Ovary (tissue), 10 donors: ENCODE measurements at places on chromosomes 12 and 14.
A peak's percentile ranks its signal among the peaks of the same experiment; 100 is the strongest.

GRCh38 chr14:103762541-103762940 lies 46.9 kb downstream of the ZFYVE21 start:
- no peak for DNase-seq
- no peak overlapping the region for H3K4me3 ChIP-seq
- H3K27me3 ChIP-seq = no peaks in the 10 kb centered on the region
- no peaks in the 10 kb centered on the region for H3K36me3 ChIP-seq

DNA sequence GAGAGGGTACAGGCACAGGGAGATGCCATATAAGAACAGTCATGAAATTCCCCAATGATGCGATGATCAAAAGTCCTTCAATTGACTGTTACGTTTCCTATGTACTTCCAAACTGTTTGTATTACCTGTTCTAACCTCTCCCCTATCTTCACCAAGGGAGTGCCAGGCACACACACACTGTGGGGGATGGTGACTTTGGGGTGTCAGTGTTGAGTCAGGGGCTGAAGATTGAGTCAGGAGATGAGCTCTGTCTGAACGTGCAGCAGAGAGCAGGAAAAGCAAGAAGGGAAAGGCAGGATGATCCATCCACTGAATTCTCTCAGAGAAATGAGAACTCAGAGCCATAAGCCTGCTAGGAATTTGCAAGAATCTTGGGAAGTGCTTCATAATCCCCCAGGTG lies 153.4 kb downstream of the EFCAB11 start:
- no peaks in the 10 kb centered on the region for H3K4me1 ChIP-seq
- no peak for DNase-seq
- H3K4me3 ChIP-seq = no peak overlapping the region
- H3K27ac ChIP-seq = no peak overlapping the region
- H3K27me3 ChIP-seq = no peaks in the 10 kb centered on the region
- no peaks in the 10 kb centered on the region for H3K36me3 ChIP-seq

DNA sequence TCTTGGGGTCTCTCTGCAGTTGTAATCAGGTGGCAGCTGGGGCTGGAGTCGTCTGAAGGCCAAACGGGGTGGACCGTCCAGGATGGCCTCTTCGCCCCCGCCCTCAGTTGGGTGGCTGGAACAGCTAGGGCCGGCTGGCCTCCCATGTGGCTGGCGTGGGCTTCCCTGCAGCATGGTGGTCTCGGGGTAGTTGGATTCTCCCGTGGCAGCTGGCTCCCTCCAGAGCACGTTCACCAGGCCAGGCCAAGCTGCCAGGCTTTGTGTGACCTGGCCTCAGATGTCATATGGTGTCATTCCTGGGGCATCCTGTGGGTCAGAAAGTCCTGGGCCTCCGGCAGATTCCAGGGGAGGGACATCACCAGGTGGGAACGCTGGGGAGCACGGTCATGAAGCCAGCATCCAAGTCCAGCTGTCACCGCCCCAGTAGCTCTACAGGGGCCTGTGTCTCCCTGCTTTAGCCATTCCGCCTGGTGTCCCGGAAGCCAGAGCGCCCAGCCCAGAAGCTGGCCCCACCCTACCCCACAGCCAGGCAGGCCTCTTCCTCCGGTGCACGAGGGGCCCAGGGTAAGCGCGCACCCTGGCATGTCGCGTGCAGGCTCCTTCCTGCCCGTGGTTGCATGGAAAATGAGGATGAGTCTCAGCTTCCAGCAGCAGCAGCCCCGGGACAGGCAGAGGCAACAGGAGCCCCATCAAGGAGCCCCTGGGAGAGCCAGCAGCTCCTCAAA lies 1.3 kb upstream of the NUDT14 start:
- no peak overlapping the region for H3K4me3 ChIP-seq
- no peak for DNase-seq
- H3K36me3 ChIP-seq = no peaks in the 10 kb centered on the region
- H3K27ac ChIP-seq = no peak overlapping the region
- peaks cover 2% of the 10 kb centered on the region for H3K4me1 ChIP-seq

- no peaks in the 10 kb centered on the region for H3K36me3 ChIP-seq
- no peak overlapping the region for H3K4me3 ChIP-seq
- no peaks in the 10 kb centered on the region for H3K4me1 ChIP-seq
- no peak for DNase-seq
Observed at GRCh38 chr12:43827093-43827492, 8.8 kb upstream of the TMEM117 start.

GRCh38 chr12:109714141-109714912 lies 702 bp downstream of the FAM222A start:
- H3K36me3 ChIP-seq = no peaks in the 10 kb centered on the region
- H3K27ac ChIP-seq = peak overlapping the region; percentile 86
- DNase-seq = peak; percentile 83
- H3K4me3 ChIP-seq = peak overlapping the region; percentile 60

- no peaks in the 10 kb centered on the region for H3K27me3 ChIP-seq
- H3K27ac ChIP-seq = no peak overlapping the region
- no peaks in the 10 kb centered on the region for H3K36me3 ChIP-seq
- H3K4me3 ChIP-seq = no peak overlapping the region
Observed at GRCh38 chr12:31740628-31741027, 11.8 kb upstream of the AMN1 start.

GRCh38 chr12:11970155-11970520 lies 100.6 kb upstream of the BCL2L14 start:
- H3K27me3 ChIP-seq = no peaks in the 10 kb centered on the region
- H3K36me3 ChIP-seq = no peaks in the 10 kb centered on the region
- DNase-seq = no peak
- no peak overlapping the region for H3K27ac ChIP-seq
- no peaks in the 10 kb centered on the region for H3K4me1 ChIP-seq

- H3K27ac ChIP-seq = no peak overlapping the region
- no peaks in the 10 kb centered on the region for H3K36me3 ChIP-seq
- no peaks in the 10 kb centered on the region for H3K4me1 ChIP-seq
- no peaks in the 10 kb centered on the region for H3K27me3 ChIP-seq
Observed at GRCh38 chr12:108004319-108004718, 124.8 kb upstream of the WSCD2 start.

GRCh38 chr14:31029016-31029970 lies 3.1 kb upstream of the STRN3 start:
- DNase-seq = no peak
- H3K27ac ChIP-seq = no peak overlapping the region
- H3K4me1 ChIP-seq = peaks cover 2% of the 10 kb centered on the region
- H3K27me3 ChIP-seq = no peaks in the 10 kb centered on the region
- H3K4me3 ChIP-seq = no peak overlapping the region

- H3K36me3 ChIP-seq = no peaks in the 10 kb centered on the region
- no peak for DNase-seq
- no peaks in the 10 kb centered on the region for H3K27me3 ChIP-seq
- no peak overlapping the region for H3K4me3 ChIP-seq
- H3K4me1 ChIP-seq = no peaks in the 10 kb centered on the region
Observed at GRCh38 chr12:121717041-121717699, 4.6 kb downstream of the TMEM120B start.

DNA sequence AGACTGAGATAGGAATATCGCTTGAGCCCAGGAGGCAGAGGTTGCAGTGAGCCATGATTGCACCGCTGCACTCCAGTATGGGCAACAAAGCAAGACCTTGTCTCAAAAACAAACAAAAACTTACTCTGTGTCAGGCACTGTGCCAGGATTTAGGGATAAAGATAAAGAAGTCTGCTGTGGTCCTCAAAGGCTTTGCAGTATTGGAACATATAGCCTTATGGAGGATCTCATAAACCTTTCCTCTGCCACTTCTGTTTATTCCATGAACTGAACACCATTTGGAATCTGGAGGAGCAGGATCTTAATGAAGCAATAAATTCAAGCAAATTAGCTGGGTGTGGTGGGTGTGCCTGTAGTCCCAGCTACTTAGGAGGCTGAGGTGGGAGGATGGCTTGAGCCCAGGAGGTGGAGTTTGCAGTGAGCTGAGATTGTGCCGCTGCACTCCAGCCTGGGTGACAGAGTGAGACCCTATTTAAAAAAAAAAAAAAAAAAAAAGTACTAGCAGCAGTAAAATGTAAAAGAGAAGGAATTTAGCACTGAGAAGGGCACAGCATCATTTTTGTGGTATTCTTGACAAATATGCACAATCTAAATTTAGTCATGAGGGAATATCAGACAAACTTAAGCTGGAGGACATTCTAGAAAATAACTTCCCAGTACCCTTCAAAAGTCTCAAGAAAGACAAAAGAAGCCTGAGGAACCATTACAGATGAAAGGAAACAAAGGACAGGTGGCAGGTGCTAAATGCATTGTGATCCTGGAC lies 27.1 kb downstream of the BMAL2 start:
- no peak overlapping the region for H3K4me3 ChIP-seq
- H3K27me3 ChIP-seq = no peaks in the 10 kb centered on the region
- DNase-seq = no peak
- no peaks in the 10 kb centered on the region for H3K36me3 ChIP-seq
- no peak overlapping the region for H3K27ac ChIP-seq
- H3K4me1 ChIP-seq = no peaks in the 10 kb centered on the region

DNA sequence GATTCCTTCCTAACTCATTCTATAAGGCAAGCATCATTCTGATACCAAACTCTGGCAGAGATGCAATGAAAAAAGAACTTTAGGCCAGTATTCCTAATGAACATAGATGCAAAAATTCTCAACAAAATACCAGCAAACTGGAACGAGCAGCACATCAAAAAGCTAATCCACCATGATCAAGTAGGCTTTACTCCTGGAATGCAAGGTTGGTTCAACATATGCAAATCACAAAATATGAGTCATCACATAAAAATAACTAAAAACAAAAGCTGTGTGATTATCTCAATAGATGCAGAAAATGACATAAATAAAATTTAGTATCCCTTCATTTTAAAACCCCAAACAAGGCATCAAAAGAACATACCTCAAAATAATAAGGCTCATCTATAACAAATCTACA lies 98.9 kb downstream of the ACSS3 start:
- H3K27ac ChIP-seq = no peak overlapping the region
- H3K27me3 ChIP-seq = no peaks in the 10 kb centered on the region
- H3K4me3 ChIP-seq = no peak overlapping the region

DNA sequence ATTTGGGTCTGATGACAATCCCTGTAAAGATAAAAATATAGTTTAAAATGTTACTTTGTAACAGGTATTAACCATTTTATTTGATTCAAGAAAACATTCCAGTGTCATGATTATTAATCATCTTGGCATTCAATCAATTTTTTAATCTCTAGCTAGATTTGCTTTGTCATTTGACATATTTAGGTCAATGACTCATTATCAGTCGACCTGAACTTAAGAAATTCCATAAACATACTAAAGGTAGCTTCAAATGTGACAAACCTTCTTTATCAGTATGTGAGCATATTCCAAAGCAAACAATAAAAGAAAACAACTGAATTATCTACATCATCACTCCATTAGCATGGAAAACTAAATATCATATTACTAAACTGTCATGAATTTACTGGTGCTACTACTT lies 50.8 kb upstream of the CDKL1 start:
- H3K4me3 ChIP-seq = no peak overlapping the region
- no peak overlapping the region for H3K27ac ChIP-seq
- H3K4me1 ChIP-seq = peaks cover 2% of the 10 kb centered on the region
- no peaks in the 10 kb centered on the region for H3K36me3 ChIP-seq
- no peaks in the 10 kb centered on the region for H3K27me3 ChIP-seq

- no peaks in the 10 kb centered on the region for H3K36me3 ChIP-seq
- H3K27me3 ChIP-seq = no peaks in the 10 kb centered on the region
- DNase-seq = peak; percentile 80
Observed at GRCh38 chr14:103518422-103519042, 4.1 kb downstream of the CKB start.

GRCh38 chr12:43098071-43098470 lies 453.9 kb downstream of the ADAMTS20 start:
- no peaks in the 10 kb centered on the region for H3K36me3 ChIP-seq
- H3K27ac ChIP-seq = no peak overlapping the region
- H3K4me3 ChIP-seq = no peak overlapping the region
- H3K4me1 ChIP-seq = no peaks in the 10 kb centered on the region

DNA sequence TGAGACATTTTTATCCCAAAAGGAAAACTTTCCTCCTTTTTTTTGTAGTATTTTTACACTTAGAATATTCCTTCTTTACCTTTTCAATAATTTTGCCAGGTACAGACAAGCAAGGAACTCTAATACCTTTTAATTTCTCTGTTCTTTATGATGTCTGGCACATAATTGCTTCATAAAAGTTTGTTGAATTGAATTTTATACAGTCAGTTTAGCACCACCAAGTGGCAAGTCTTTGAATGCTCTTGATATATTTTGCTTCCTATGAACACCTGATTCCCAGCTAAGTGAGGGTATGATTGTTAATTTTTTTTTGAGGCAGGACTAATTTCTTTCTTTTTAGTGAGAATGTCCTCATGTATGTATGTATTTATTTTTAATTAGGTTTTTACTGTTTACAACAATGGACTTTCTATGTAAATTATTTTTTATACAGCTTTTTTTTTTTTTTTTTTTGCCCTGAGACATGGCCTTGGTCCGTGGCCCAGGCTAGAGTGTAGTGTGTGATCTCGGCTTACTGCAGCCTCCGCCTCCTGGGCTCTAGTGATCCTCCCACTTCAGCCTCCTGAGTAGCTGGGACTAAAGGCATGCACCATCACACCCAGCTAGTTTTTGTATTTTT lies 6.9 kb downstream of the TBC1D15 start:
- no peaks in the 10 kb centered on the region for H3K36me3 ChIP-seq
- H3K4me3 ChIP-seq = no peak overlapping the region
- DNase-seq = no peak
- no peaks in the 10 kb centered on the region for H3K27me3 ChIP-seq

DNA sequence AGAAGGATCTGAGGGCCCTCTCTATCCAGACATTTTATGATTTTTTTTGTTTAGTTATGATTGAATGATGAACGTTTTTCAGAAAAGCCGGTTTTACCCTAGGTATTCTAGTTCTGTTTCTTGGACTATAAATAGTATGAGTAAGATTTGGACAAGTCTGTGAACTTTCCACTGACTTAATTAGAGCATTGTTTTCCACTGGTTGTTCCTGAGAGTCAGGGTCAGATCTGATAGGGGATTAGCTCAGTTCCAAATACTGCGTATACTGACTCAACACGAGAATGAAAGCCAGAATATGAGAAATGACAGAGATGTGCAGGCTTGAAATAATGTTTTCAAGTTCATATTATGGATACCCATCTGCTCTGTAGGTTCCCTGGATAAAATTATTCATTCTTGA lies 361.6 kb downstream of the AEBP2 start:
- no peaks in the 10 kb centered on the region for H3K36me3 ChIP-seq
- no peak for DNase-seq

DNA sequence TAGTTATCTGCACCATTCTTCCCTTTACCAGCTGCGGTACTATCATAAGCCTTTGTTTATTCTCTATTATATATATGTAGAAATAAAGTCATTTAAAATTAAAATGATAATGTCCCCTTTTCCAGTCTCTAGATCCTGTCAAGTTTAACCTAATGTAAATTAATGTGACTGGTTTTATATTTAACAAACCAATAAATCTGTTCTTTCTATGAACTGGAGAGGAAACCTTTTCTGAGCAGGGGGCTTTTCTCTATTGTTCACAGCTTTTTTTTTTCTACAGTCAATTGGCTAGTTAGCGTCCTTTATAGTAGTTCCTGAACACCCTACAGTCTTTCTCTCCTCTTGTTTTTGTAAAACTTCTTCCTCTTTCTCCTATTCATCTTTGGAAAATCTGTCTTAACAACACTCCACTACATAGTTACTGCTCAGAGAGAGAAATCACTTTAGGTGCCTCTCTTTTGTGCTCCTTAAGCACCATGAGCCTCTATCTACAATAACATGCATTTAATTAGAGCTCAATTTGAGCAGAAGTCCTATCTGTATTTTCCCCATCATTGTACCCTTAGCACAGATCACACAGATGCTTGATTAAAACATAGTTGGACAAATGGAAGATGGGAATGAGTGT lies 332.6 kb upstream of the SYT1 start:
- no peak for DNase-seq
- H3K4me3 ChIP-seq = no peak overlapping the region
- no peaks in the 10 kb centered on the region for H3K27me3 ChIP-seq
- no peaks in the 10 kb centered on the region for H3K36me3 ChIP-seq
- no peaks in the 10 kb centered on the region for H3K4me1 ChIP-seq
- no peak overlapping the region for H3K27ac ChIP-seq
